ENCODE measurements at places on chromosomes 3 and 15.

- no peak for DNase-seq
These were observed 48.8 kb downstream of the EPHA6 start for GRCh38 chr3:96863129-96863740.

- DNase-seq, result no peak
These were observed 175.6 kb upstream of the ANKRD28 start for GRCh38 chr3:15973414-15973813.

DNA sequence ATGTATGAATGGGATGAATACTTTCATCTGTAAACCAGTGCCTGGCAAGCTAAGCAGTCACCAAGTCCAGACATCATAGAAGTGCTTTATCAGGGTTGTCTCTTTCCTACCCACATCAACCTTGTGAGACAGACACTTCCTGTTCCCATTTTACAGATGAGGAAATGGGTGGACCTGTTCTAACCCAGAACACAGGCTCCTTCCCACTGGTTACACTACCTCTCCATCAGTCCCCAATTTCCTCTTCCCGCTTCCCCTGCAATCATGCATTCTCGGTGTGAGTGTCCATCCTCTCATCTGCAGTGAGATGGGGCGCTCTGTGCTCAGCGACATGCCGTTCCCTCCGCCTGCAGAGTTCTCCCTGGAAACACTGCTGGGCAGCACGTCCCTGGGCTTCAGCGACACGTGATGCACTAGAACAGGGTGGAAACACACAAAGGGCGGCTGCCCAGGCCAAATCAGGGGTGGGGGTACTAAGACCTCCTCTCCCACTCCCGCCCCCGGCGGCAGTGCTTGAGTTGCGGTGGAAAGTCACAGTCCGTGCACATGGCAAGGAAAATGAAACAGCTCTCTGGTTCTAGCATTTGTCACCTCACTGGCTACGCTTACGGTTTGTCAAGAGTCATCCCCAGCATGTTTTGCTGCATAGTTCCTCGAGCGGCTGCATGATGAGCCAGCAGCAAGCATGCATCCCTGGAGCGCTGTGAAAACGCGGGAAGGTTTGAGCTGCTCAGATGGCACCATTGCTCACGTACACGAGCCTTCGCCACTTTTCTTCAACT lies 201.1 kb downstream of the ADAMTS17 start:
- DNase-seq, result no peak

DNA sequence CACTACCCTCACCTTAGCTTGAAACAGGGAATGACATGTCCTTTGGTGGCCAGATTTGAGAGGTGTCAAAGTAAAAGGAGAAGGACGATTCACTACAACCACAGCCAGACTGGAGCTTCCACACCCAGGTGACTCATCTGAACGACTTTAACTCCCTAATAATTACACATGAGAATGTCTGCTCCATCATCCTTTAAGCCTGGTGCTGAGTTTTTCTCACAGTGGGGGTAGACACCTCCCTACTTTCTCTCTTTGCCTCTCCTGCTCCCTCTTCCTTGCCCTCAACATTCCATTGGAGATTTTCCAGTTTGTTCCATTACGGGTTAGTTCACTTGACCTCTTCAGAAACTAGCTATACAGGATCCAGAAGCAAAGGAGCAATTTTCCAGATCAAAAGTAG lies 154.3 kb upstream of the BHLHE40 start:
- no peak for DNase-seq

DNA sequence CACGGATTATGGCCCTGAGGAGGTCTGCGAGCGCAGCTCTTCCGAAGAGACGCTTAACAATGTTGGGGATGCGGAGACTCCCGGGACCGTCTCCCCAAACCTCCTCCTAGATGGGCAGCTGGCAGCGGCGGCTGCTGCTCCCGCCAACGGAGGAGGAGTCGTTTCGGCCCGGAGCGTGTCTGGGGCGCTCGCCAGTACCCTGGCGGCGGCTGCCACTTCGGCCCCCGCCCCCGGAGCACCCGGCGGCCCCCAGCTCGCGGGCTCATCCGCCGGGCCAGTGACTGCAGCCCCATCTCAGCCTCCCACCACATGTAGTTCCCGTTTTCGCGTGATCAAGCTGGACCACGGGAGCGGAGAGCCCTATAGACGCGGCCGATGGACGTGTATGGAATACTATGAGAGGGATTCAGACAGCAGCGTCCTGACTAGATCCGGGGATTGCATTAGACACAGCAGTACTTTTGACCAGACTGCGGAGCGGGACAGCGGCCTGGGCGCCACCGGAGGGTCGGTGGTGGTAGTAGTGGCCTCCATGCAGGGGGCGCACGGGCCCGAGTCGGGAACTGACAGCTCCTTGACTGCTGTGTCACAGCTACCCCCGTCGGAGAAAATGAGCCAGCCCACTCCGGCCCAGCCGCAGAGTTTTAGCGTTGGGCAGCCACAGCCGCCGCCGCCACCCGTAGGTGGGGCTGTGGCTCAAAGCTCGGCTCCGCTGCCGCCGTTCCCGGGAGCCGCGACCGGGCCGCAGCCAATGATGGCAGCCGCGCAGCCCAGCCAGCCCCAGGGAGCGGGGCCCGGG lies 1.6 kb downstream of the TSC22D2 start:
- peak; percentile 8 for DNase-seq

- DNase-seq, result no peak
These were observed 39.7 kb downstream of the PCOLCE2 start for GRCh38 chr3:142849148-142849547.

DNA sequence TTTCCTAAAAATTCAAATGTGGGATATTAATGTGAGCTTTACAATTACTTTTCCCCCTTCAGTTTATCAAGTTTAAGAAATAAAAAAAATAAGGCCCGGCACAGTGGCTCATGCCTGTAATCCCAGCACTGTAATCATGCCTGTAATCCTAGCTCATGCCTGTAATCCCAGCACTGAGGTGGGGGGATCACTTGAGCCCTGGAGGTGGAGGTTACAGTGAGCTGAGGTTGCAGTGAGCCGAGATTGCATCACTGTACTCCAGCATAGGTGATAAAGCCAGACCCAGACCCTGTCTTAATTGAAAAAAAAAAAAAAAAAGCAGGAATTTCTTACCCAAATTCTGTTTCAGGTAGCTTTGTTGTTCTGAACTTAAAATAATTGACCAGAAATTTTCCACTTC lies 17.9 kb downstream of the ATP6V1A start:
- no peak for DNase-seq

DNA sequence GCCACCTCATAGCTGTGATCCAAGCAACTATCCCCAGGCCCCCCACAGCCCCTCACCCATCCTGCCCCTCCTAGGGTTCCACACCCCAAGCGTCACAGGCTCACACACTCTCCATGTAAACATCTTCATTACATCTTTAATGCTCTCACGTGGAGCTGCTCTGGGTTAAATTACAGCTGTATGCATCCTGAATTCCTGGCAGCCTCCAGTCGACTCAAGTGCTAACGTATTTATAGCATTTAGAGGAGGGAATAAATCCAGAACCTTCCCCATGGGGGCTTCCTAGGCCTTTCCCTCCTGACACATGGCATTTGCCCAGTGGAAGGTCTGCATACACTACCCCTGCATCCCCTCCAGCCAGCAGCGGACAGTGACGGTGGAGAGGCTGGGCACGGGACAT lies 9.6 kb downstream of the C3orf18 start:
- no peak for DNase-seq

DNA sequence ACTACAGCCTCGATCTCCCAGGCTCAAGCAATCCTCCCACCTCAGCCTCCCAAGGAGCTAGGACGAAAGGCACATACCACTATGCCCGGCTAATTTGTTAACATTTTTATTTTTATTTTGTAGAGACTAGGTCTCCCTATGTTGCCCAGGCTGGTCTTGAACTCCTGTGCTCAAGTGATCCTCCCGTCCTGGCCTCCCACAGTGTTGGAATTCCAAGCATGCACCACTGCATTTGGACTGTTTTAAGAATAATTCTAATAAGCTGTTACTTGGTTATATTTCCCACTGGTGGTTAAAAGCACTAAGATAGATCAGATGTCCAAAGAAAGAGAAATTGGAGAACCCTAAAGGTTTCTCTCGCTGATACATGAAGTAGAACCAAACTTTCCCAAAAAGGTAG lies 3.1 kb downstream of the AAGAB start:
- no peak for DNase-seq

GRCh38 chr3:78614486-78614885 lies 1153.3 kb downstream of the ROBO1 start:
- no peak for DNase-seq

GRCh38 chr3:30311781-30312180 lies 294.6 kb upstream of the TGFBR2 start:
- no peak for DNase-seq

DNA sequence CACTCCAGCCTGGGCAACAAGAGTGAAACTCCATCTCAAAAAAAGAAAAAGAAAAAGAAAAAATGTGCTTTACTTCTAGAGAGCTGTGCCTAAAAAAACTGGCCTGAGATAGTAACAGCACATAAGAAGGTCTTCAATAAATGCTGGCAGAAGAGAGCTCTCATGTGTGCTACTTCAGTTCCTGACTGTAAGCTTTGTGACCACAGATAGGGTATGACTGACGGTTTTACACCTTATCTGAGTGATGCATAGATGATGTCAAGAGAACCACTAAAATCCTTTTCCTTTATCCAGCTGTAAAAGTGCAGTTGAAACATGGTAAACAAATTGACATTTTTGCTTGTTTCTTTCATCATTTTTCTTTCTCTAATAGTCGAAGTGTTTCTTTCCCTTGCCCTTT lies 127.9 kb downstream of the C3orf70 start:
- DNase-seq, result no peak

- no peak for DNase-seq
These were observed 47.8 kb upstream of the LRRC3B start for GRCh38 chr3:26574766-26575165.

GRCh38 chr15:50135031-50135551 lies 16.1 kb upstream of the ATP8B4 start:
- no peak for DNase-seq

DNA sequence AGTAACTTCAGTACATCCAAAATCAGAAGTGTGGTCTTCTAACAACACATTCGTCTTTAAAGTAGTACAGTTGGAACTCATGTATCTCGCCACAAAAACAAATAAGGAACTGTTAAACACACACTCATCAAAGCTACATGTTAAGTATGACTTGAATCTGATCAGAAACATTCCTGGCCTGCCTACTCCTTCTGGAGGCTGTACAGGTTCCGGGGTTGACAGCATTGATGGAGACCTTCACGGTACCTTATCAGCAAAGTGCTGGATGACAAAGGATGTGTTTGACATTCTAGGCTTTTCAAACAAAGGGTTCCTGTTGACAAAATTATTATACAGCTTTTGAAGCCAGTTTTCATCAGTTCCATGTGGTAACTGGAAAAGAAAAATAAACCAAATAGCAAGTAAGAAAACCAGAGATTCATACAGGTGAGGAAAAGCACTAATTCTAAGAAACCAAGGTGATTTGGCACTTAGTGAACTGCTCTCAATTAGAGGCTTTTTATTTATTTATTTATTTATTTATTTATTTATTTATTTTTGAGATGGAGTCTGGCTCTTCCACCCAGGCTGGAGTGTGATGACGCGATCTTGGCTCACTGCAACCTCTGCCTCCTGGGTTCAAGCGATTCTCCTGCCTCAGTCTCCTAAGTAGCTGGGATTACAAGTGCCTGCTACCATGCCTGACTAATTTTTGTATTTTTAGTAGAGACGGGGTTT lies 44.3 kb downstream of the MYO5C start:
- no peak for DNase-seq

DNA sequence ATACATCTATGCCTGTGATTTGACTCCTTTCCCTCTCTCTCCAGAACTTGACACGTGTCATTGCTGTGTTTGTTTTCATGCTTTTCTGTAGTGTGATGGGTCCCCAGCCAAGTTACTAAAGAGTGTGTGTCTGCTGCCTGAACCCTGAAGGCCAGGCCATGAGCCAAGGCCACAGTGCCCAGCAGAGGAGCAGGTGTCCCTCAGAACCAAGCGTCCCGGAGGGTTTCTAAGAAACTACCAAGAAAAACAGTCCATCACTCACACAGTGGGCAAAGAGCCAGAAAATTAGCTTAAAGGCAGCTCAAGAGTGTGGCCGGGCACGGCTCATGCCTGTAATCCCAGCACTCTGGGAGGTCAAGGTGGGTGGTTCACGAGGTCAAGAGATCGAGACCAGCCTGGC lies 35.2 kb downstream of the FBXO45 start:
- DNase-seq, result no peak

DNA sequence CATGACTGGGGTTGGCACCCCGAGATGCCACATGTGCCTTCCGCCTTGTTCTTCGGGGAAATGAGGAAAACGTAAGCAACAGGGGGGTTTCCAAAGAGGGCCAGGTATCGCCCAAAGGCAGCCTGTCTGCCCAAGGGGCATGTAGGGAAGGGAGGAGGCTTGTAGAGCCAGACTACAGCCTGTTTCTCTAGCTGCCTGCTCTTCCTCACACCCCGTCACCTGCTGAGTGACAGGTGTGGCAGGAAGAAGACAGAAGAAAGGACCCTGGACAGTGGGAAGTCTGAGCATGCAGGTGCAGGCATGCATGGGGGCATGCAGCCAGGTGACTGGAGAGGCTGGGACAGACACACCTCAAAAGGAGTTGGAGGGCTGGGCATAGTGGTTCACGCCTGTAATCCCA lies 9.8 kb downstream of the PLA2G4E start:
- DNase-seq, result no peak

GRCh38 chr15:87470923-87471322 lies 785.6 kb downstream of the NTRK3 start:
- DNase-seq, result no peak

DNA sequence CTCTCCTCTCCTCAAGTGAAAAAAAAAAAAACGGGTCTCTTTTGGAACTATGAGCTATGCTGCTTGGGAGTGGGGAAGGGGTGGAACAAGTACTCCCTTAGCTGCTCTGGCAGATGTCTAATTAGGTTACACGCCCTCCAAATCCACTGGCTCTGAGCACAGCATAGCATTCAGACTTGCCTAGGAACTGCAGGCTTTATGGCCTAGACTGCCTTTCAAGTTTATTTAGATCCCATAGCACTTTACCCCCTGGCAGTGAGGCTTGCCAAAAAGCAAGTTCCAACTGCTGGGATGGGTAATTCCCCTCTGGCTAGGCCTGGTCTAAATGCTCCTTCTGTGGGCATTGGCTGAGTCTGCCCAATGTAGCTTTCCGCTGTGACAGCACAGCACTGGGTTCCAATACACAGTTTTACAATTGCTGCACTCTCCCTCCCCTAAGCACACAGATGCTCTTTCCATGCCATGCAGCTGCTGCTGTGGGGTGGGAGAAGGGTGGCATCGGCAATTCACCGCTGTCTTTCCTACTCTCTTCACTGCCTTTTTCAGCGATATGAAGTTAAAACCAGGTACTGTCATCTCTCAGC lies 152.8 kb downstream of the KCNAB1 start:
- DNase-seq, result no peak

DNA sequence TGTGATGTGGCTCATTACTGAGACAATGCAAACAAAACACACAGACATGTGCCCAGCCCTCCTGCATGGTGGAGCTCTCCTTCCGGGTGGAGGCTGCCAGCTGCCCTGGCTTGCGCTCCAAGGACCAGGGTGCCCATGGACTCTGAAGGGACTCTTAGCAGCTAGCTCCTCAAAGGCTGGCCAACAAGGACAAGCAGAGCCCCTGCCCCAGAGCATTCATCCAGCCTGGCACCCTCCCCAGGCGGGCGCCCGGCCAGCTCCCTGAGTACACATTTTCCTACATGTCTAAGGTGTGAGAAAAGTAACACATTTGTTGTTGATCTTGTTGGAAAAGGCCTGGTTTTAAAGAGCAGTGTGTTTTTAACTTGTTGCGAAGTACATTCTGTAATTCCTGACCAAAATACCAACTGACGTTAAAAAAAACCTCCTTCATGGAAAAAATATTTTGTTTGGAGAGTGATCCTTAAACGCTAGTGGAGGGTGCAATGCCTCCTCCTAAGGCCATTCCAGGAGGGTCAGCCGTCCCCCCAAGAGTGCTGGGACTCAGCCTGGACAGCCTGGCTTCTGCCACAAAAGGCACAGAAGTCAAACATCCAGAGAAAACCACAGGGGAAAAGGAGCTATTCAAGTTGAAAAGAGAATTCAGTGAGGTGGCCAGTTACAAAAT lies 86.9 kb downstream of the KLF15 start:
- no peak for DNase-seq

Data from activated T-helper 1 cell treated with anti-CD3 and anti-CD28 coated beads, Interleukin-2, amount 50 U/mL, for 16 hours (primary cell).